Stimulated activated CD4-positive, alpha-beta T cell treated with anti-CD3 and anti-CD28 coated beads, Interleukin-1b, Interleukin-23, amount 100 ng/mL, for 24 hours (primary cell): ENCODE measurements at places on chromosomes 2 and 18.

- DNase-seq, result no peak
Observed at GRCh38 chr2:241842620-241843211, 16.0 kb downstream of the PDCD1 start.

GRCh38 chr2:172211512-172211911 lies 108.8 kb upstream of the DLX2 start:
- no peak for DNase-seq

DNA sequence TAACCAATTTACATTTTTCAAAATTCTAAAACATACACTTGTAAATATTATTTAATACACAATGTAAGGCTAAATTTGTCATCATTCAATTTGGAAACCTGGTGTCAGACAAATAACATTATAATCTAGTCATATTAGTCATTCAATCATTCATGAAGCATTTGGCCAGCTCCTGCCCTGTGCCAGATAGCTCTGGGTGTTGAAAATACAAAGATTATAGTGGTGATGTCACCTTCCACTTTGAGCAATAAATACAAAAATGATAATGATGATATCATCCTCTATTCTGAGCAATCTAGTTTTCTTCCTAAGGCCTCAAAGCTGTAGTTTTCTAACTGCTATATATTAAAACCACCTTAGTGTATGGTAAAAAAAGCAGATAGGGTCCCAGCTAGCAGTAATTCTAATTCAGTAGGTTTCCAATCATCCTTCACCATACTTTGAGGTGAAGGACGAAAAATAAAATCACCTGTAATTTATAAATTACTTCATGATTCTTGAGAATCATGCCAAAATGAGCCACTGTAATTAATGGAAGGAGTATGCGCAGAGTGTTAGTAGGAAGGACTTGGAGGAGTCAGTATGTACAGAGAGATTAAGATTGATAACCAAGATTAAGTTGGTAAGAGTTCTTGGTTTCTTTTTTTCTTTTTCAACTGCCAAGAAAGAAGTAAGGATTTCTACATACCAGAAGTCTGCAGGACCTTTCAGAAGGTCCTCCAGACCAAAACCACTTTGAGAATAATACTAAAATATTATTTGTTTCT lies 23.2 kb downstream of the MEMO1 start:
- no peak for DNase-seq

- no peak for DNase-seq
Observed at GRCh38 chr2:169360984-169361705, 1.2 kb downstream of the LRP2 start.

DNA sequence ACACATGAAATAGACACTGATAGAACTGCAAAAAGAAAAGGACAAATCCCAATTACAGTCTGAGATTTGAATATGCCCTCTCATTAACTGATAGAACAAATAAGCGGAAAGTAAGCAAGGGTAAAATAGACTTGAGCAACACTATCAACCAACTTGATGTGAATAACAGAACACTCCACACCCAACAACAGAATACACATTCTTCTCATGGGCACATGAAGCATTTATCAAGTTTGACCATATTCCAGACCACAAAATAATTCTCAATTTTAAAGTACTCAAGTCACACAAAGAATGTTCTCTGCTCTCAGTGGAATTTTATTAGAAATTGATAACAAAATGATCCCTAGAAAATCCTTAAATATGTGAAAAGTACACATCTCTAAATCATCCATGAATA lies 19.0 kb downstream of the ETAA1 start:
- no peak for DNase-seq

DNA sequence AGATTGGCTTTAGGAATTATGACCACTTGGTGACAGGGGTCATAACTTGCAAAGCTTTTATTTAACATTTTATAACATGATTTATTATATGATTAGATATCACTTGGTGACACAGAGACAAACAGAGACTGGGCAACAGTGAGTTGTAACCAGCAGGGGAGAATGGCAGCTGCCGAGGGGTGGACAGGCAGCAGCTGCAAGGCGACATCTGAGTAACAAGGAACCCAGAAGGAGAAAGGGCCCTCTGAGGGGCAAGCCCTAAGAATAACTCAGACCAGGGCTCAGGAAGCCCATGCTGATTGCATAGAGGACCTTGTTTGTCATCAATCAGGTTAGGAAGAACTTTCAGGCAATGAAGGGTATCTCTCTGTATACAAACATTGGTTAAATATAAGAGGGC lies 339.9 kb upstream of the SOX11 start:
- no peak for DNase-seq

DNA sequence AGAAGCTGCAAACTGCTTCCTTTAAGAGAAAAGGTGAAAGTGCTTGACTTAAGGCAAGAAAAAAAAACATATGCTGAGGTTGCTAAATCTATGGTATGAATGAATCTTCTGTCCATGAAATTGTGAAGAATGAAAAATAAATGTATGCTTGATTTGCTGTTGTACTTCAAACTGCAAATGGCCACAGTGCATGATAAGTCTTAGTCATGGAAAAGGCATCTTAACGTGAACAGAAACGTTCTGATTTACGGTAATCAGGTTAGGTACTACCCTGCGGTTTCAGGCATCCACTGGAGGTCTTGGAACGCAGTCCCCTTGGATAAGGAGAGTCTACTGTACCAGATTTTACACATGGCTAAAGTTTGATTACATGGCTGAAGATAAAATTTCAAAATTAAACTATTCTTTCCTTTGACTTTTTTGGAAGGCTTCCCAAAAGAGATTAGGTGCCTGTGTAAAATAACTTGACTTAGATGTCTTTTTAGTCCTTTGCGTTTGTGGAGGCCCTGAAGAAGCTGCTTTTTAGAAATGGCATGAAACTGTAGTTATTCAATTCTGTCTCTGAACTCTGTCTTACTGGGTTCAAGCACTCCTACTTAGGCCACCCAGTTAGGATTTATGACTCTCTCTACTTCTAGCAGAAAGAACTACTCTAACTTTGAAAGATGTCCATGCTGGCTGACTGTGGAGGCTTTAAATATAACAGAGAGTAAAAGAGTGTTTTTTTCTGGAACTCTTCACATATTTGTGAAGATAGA lies 35.9 kb upstream of the SCN9A start:
- no peak for DNase-seq

DNA sequence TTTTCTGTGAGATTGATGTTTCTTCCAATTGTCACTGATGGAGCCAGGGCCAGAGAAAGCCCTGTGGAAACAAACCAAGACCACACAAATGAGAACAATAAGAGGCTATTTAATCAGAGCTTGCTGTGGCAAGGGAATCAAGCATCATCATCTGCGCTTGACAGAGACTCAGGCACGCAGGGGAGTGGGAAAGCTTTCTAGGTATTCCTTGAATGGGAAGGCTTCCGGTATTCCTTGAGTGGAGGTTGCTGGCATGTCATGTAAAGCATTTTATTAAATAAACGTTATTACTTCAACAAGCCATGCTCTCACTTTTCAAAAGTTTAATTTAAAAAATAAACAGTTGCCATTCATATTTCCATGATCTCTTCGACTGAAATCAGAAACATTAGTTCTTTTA lies 194.6 kb upstream of the SYT4 start:
- DNase-seq, result no peak

DNA sequence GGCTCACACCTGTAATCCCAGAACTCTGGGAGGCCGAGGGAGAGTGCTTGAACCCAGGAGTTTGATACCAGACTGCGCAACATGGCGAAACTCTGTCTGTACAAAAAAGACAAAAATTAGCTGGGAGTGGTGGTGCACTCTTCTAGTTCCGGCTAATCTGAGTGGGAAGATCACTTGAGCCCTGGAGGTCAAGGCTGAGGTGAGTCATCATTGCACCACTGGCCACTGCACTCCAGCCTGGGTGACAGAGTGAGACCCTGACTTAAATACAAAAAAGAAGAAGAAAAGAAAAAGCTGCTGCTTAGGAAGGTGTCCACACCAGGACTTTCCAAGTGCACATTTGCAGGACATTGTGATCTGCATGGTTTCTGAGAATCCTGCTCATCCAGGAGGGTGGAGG lies 16.4 kb downstream of the SKOR2 start:
- no peak for DNase-seq

GRCh38 chr18:26119246-26119645 lies 14.4 kb upstream of the PSMA8 start:
- no peak for DNase-seq

DNA sequence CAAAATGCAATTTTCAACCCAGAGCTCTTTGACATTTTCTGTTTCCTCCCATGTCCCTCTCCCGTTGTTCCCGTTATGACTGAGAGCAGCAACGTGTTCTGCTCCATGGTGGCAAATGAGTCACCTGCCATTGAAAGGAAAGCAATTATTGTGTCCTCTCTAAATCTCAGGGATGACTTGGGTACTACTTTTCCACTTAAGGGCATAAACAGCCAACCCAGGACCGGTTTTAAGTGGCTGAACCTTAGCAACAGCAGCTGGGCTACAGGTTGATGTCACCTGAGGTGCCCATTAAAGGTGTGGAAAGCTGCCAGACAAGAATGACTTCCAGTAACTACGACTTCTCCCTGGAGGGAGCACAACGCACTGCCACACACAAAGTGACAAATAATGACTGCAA lies 236.8 kb downstream of the NCKAP5 start:
- DNase-seq, result no peak

DNA sequence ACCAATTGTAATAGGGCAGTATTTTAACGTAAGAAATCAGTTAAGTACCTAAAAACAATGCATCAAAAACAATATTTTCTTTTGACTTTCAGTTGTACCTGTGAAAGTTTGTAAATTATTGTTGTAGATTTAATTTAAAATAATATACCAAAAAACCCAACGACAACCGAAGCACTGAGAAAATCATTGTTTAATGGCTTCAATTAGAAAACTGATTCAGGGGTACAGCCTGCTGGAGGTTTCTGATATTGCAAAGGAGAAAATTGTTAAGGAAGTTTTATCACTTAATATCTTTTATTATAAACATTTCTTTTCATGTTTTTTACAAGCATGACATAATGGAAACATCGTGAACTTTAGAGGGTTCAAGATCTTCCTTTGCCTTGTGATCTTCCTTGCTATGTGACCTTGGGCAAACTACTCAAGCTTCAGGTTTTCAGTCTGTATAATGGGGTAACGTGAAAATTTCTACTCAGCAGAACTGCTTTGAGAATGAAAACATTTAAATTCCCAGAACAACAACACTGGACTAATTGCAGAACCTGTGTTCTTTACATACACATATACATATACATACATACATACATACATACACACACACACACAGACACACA lies 76.3 kb upstream of the GLS start:
- DNase-seq, result no peak

DNA sequence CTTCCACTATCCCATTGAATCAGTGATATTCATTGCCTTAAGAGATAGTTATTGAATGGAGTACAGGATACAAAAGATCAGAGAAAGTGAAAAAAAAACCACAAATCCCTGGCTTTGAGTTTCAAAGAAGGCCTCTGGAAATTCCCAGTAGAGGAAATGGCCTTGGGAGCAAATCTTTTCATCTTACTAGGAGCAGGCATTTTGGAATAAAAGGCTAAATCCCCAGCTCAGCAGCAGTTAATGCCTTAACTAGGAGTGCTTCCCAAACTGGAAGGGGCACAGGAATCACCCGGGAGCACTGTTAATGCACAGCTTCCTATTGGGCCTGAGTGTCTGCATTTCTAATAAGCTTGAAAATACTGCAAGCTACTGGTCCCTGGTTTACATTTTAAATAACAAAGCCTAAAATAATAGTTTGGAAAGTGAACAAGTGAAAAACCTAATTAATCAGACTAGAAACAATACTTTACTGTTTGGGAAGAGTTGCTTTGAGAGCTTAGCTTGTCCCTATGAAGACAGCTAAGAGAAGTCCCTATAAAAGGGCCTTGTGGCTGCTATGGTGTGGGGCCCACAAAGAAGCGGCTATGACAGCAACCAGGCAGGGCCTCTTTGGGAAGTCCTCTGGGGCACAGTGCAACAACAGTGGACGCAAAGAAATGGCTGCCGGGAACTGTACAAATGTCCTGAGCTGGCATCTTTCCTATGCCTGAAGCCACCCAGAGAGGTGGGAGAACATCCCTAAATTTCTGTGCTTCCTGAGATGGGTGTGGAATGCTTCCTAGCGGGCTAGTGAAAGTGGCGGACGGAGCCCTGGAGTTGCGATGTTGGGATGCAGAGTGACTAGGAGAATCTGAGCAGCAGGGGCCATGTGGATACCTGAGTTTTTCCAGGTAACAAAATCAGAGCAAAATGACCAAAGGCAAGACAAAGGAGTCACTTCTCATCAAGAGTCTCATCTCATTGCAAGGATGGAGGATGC lies 117.1 kb upstream of the KLHL14 start:
- DNase-seq, result no peak

- no peak for DNase-seq
Observed at GRCh38 chr2:106983305-106983704, 97.3 kb upstream of the ST6GAL2 start.

- no peak for DNase-seq
Observed at GRCh38 chr2:127155028-127155581, 48.2 kb upstream of the BIN1 start.

GRCh38 chr18:54148151-54148550 lies 76.3 kb downstream of the MBD2 start:
- no peak for DNase-seq

- no peak for DNase-seq
Observed at GRCh38 chr2:45595721-45596435, 15.2 kb downstream of the SRBD1 start.

- no peak for DNase-seq
Observed at GRCh38 chr2:170322140-170322766, 144.3 kb downstream of the MYO3B start.

- DNase-seq, result no peak
Observed at GRCh38 chr2:22904126-22904684, 480.8 kb upstream of the KLHL29 start.

- no peak for DNase-seq
Observed at GRCh38 chr2:86646865-86647264, 23.2 kb upstream of the RNF103 start.

- no peak for DNase-seq
Observed at GRCh38 chr18:8424917-8425725, 184.1 kb upstream of the RAB12 start.

DNA sequence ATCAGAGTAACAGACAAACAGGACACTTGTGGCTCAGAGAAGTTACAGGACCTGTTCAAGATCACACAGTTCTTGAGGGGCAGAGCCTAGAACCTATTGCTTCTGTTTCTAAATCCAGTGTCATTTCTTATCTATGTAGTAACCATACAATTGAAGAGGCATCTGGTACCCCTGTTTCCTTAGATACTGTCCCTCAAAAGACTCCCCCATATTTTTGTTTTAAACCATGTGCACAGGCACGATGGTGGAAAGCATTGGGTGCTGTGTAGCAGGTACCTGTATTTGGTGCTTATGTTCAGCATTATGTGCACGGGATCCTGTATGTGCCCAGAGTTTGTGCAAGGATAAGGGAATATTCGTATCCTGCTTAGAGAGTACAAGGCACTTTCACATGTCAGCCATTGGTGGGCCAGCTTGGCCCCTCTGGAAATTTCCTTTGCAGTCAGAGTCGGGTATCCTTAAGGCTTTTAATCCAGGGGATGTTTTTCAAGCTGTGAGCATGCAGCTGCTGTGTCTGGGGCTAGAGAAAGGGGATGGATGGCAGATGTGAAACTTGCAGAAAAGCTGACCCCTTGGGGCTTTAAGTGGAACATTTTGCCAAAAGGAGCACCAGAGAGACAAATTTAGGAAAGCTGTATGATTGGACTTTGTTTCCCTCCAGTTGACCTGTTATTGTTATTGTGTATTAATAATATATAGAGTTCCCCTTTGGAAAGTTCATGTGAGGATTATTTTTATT lies 2.1 kb downstream of the LBH start:
- no peak for DNase-seq
